ENCODE measurements at places on chromosomes 16 and 17.

GRCh38 chr17:29048440-29049368 is 5.8 kb downstream of the PIPOX start:
- no peaks in the 10 kb centered on the region for H3K4me1 ChIP-seq
- no peak overlapping the region for H3K4me3 ChIP-seq
- no peak for DNase-seq
- H3K27ac ChIP-seq, result no peak overlapping the region

DNA sequence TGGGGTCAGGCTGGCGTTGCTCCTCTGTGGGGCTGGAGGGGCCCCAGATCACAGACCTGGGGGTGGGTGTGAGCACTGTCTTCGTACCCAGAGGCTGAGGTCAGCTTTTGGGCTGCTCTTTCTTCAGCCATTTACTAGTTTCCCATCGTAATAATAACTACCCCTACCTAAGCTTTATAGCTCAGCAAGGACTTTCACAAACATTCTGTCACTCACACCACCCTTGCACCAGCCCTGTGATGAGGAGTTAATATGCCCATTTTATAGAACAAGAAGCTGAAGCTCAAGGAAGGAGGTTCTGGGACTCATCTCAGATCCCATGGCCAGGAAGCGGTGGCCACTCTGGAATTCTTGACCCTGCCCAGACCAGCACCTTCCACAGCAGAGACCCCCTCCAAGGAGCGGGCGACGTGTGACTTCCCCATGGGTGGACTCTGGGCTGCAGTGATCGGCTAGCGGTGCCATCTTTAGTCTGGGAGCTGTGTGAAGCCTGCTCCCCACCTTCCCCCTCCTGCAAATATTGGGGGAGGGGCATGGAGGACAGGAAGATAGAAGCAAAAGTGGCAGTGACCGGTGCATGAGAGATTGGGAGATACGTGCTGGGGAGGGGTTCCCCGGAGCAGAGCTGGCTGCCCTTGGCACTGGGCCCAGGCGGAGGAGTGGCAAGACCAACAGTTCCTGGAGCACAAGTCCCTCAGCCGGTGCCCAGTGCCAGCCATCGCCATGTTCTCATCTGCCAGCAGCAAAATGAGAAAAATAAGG is 81.8 kb upstream of the TOB1 start:
- H3K27me3 ChIP-seq, result no peaks in the 10 kb centered on the region
- H3K36me3 ChIP-seq, result no peaks in the 10 kb centered on the region
- H3K4me3 ChIP-seq, result no peak overlapping the region

- H3K4me3 ChIP-seq, result no peak overlapping the region
- H3K4me1 ChIP-seq, result no peaks in the 10 kb centered on the region
Observed at GRCh38 chr16:24689128-24689527, 40.3 kb upstream of the TNRC6A start.

- no peak overlapping the region for H3K4me3 ChIP-seq
- H3K27ac ChIP-seq, result no peak overlapping the region
- no peak for DNase-seq
- H3K27me3 ChIP-seq, result no peaks in the 10 kb centered on the region
Observed at GRCh38 chr16:65455761-65456160, 333.9 kb upstream of the CDH11 start.

DNA sequence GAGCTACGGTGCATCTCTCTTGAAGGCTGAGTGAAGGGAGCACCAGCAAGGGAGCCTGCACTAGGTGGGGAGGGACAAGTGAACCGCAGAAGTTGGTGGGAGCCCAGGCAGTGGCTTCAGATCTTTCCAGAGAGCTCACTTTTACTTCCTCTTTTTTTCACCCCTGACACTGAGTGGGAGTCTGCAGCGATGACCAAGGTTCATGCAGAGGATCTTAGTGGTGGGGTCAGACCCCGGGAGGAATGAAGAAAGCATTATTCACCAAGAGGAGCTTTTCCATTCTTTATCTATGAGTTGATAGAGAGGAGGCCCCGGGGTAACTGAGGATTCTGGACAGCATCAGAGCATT is 3.0 kb upstream of the CCL2 start:
- H3K36me3 ChIP-seq, result no peaks in the 10 kb centered on the region
- no peaks in the 10 kb centered on the region for H3K4me1 ChIP-seq

DNA sequence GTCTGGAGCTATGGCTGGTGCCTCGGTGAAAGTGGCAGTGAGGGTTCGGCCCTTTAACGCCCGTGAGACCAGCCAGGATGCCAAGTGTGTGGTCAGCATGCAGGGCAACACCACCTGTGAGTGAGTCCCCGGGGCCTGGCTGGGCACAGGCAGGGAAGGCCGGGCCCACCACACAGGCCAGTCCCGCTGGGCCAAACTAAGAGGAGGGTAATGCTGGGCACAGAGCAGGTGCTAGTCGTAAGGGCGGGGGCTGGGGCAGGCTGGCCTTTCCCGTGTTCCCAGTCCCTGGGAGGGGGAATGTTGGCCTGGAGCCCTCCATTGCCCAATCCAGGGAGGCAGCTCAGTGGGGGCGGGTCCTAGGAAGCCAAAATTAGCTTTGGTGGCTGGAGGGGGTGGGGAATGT is 2.5 kb downstream of the KIF1C start:
- no peaks in the 10 kb centered on the region for H3K27me3 ChIP-seq
- H3K36me3 ChIP-seq, result peaks cover 26% of the 10 kb centered on the region

GRCh38 chr17:48307814-48308411 is 122.1 kb downstream of the SKAP1 start:
- no peaks in the 10 kb centered on the region for H3K27me3 ChIP-seq
- peak; percentile 44 for DNase-seq
- no peaks in the 10 kb centered on the region for H3K36me3 ChIP-seq
- H3K27ac ChIP-seq, result no peak overlapping the region
- no peaks in the 10 kb centered on the region for H3K4me1 ChIP-seq

DNA sequence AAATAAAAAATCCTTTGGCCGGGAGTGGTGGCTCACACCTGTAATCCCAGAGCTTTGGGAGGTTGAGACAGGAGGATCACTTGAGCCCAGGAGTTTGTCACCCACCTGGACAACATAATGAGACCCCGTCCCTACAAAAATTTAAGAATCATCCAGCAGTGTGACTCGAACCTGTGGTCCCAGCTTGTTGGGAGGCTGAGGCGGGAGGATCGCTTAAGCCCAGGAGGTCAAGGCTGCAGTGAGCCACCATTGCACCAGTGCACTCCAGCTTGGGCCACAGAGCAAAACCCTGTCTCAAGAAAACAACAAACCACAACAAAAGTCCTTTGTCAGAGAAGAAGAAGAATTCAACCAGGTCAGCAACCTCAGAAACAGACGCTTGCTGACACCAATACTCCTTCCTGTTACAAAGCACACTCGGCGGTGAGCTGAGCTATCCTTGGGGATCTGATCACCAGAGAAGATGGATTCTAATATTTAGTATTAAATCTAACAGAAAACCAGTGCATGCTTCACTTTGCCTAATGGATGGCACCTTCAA is 12.9 kb upstream of the PVALEF start:
- H3K27me3 ChIP-seq, result peaks cover 21% of the 10 kb centered on the region
- DNase-seq, result no peak
- H3K36me3 ChIP-seq, result no peaks in the 10 kb centered on the region
- H3K4me3 ChIP-seq, result no peak overlapping the region

DNA sequence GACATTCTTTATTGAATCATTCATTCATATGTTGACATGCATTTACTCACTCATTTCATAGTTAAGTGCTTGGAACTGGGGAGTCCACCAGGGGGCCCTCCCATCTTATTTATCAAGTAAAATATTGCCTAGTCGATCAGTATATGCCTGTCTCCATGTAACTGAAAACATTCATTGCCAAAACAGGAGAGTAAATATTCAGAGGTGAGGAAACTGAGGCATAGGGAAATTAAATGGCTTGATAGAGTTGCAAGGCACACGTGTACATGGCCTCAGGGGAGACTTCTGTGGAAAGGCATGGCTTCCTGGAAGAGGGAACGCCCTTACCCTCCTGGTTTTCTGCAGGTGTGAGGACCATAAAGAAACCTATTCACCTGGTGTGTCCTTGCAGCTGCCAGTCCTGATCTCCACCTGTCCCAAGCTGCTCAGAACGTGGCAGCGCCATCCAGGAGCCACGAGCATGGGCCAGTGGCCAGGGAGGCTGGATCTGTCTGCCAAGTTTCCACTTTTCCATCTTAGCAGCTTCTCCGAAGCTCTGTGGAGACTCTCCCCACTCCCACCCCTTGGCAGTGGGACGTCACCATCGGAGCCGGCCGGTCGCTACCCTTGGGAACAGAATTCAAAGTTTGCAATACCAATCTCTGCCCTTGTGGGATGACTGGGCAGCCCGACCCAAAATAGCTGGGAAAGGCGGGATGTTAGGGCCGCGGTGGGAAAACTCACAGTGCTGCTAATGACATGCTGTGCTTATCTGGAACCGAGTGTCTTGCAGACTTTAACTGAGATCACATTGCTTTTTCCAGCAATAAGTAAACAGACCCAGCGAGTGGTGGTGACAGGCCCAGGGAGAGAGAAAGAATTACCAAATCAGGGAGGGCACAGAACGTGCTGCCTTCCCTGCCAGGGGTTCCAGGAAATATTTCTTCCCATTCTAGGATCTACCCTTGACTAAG is 4.1 kb upstream of the C1QTNF1 start:
- H3K4me1 ChIP-seq, result no peaks in the 10 kb centered on the region
- H3K27me3 ChIP-seq, result no peaks in the 10 kb centered on the region
- H3K4me3 ChIP-seq, result no peak overlapping the region
- H3K36me3 ChIP-seq, result no peaks in the 10 kb centered on the region

GRCh38 chr16:89052890-89053724 is 40.5 kb upstream of the ACSF3 start:
- no peak overlapping the region for H3K27ac ChIP-seq
- no peaks in the 10 kb centered on the region for H3K36me3 ChIP-seq
- H3K27me3 ChIP-seq, result no peaks in the 10 kb centered on the region
- peak overlapping the region; percentile 40 for H3K4me3 ChIP-seq

DNA sequence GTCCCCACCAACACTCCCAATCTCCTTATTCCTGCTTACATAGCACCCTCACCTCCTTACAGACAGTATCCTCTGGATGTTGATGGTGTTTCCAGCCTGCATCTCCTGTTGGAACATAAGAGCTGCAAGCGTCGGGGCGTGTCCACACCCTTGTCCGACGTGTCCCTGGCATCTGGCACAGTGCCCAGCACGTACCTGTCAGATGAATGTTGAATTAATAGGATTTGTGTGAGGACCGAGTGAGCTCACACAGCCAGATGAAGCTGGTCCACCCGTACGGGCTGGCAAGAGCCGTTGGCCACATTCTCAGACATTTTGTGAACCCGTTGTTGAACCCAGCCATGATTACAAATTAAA is 12.2 kb upstream of the CBX4 start:
- no peaks in the 10 kb centered on the region for H3K4me1 ChIP-seq
- no peak overlapping the region for H3K27ac ChIP-seq
- H3K4me3 ChIP-seq, result no peak overlapping the region
- H3K36me3 ChIP-seq, result no peaks in the 10 kb centered on the region
- no peak for DNase-seq

DNA sequence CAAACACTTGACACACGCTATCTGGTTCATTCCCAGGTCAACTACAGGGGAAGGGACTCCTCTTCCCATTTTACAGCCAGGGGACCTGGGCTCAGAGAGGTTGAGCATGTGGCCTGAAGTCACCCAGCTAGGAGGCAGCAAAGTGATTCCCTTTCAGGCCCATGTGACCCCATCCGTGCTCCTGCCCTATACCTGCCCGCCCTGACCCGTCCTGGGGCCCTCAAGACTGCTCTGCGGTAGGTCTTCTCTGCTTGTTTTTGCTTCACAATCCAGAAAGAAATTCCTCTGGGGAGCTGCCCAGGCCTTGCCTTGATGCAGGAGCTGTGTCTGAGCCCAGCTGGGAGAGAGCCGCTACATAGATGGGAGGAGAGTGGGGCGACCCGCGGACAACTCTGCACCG is 161.4 kb downstream of the SDK2 start:
- no peaks in the 10 kb centered on the region for H3K4me1 ChIP-seq
- peaks cover 27% of the 10 kb centered on the region for H3K27me3 ChIP-seq
- H3K27ac ChIP-seq, result no peak overlapping the region
- H3K4me3 ChIP-seq, result no peak overlapping the region
- no peaks in the 10 kb centered on the region for H3K36me3 ChIP-seq
- DNase-seq, result no peak

DNA sequence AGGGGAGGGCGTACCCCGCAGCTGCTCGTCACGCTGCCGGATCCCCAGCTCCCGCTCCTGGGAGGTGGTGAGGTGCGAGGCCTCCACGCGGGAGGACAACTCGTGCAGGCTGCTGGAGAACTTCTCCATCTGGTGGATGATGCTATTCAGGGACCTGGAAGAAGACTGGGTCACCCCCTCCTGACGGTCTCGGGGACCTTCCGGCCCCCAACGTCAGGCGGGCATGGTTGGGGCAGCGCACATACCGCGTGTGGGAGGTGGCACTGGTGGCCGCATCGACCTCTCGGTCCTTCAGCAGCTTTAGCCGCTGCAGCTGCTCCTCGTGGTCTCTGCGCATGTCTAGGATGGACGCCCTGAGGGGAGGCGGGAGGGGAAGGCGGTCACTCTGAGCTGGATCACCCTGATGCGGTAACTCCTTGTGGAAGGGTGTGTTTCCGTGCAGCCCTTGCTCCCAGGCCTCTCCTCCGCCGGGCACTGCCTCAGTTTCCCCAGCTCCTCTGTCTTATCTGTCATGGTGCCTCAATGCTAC is 13.3 kb upstream of the MRPL38 start:
- H3K27ac ChIP-seq, result no peak overlapping the region
- no peaks in the 10 kb centered on the region for H3K27me3 ChIP-seq

GRCh38 chr16:29864205-29864604 is 1.2 kb upstream of the CDIPT start:
- no peak for DNase-seq
- H3K27me3 ChIP-seq, result peaks cover 4% of the 10 kb centered on the region
- peaks cover 5% of the 10 kb centered on the region for H3K4me1 ChIP-seq

- DNase-seq, result no peak
- no peaks in the 10 kb centered on the region for H3K4me1 ChIP-seq
- no peak overlapping the region for H3K27ac ChIP-seq
- H3K36me3 ChIP-seq, result no peaks in the 10 kb centered on the region
- H3K4me3 ChIP-seq, result no peak overlapping the region
Observed at GRCh38 chr16:88292007-88292970, 90.5 kb upstream of the ZNF469 start.

GRCh38 chr16:86611525-86611855 is 33.1 kb downstream of the FOXL1 start:
- no peaks in the 10 kb centered on the region for H3K36me3 ChIP-seq
- H3K4me3 ChIP-seq, result no peak overlapping the region
- DNase-seq, result no peak

DNA sequence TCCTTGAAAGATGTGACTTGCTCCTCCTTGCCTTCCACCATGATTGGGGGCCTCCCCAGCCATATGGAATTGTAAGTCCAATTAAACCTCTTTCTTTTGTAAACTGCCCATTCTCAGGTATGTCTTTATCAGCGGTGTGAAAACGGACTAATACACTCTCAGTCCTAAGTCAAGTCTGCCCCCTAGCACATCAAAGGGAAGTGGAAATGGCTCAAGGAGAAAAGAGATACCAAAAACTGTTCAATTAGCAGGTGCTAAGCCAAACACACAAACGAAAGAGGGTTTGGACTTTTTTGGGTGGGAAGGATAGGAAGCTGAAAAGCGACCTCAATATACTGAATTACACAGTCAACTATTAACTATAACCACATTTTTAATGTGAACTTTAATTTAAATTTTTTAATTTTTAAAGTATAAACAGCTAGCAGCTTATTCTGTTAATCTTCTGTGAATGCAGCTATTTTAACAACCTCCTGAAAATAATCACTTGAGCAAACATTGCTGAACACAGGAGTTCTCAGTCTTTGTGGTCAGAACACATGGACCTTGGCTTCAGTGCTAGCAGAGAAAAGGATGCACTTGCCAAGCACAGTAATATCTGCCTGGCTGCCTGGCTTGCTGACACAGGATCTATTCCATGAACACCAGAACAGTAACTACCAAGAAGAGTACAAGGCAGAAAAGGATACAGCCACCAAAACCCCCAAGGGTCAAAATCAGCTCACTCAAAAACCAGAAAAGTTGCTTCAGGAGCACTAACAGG is 10.9 kb downstream of the ZNF18 start:
- H3K4me3 ChIP-seq, result no peak overlapping the region
- H3K4me1 ChIP-seq, result no peaks in the 10 kb centered on the region

- peaks cover 34% of the 10 kb centered on the region for H3K27me3 ChIP-seq
- no peak overlapping the region for H3K4me3 ChIP-seq
- H3K36me3 ChIP-seq, result no peaks in the 10 kb centered on the region
- no peak for DNase-seq
Observed at GRCh38 chr17:16912021-16912962, 59.6 kb downstream of the TNFRSF13B start.

Measured in T-cell (primary cell).